ENCODE measurements at places on chromosomes 16 and 17. TPM values are rescaled to one million over a fixed set of nuclear protein-coding genes. Genes with fewer than 3 reads are reported as not detected.

CALB2 gene
- total RNA-seq = not detected

GPR179 gene
- total RNA-seq = not detected

CDH13 gene
- total RNA-seq = not detected

SLC16A3 gene
- total RNA-seq = 46.5 TPM

MAF gene
- 0.13 TPM for total RNA-seq

TEKT5 gene
- 2.2 TPM for total RNA-seq

ZKSCAN2 gene
- total RNA-seq = 6.6 TPM

CDH1 gene
- total RNA-seq = 42.7 TPM

ZNF821 gene
- total RNA-seq = 7.9 TPM

UTS2R gene
- total RNA-seq = 0.36 TPM

SNX20 gene
- total RNA-seq = 21.4 TPM

VPS4A gene
- total RNA-seq = 22.2 TPM

DNAH2 gene
- not detected for total RNA-seq

HS3ST6 gene
- total RNA-seq = not detected

NOL3 gene
- 5.0 TPM for total RNA-seq

IKZF3 gene
- 96.4 TPM for total RNA-seq

MRPL38 gene
- 145 TPM for total RNA-seq

TMEM208 gene
- total RNA-seq = 46.8 TPM

ODAD4 gene
- 0.46 TPM for total RNA-seq

AGRP gene
- not detected for total RNA-seq

C17orf75 gene
- total RNA-seq = 30.5 TPM

ENKD1 gene
- 7.2 TPM for total RNA-seq

CIAO3 gene
- total RNA-seq = 30.2 TPM

DOC2A gene
- 0.11 TPM for total RNA-seq

PIRT gene
- not detected for total RNA-seq

MT1F gene
- 1.1 TPM for total RNA-seq

KRTAP17-1 gene
- total RNA-seq = not detected

Data from GM12878 (cell line).